HAP-1 (cell line): ENCODE measurements at places on chromosomes 3 and 15.
A peak's percentile ranks its signal among the peaks of the same experiment; 100 is the strongest.

- DNase-seq, result peak; percentile 94
Observed at GRCh38 chr3:155015776-155016436, 64.2 kb upstream of the MME start.

- DNase-seq, result no peak
Observed at GRCh38 chr15:22961762-22962161, 18.4 kb downstream of the CYFIP1 start.

GRCh38 chr15:70817266-70817665, 36.7 kb downstream of the LARP6 start:
- no peak for DNase-seq

DNA sequence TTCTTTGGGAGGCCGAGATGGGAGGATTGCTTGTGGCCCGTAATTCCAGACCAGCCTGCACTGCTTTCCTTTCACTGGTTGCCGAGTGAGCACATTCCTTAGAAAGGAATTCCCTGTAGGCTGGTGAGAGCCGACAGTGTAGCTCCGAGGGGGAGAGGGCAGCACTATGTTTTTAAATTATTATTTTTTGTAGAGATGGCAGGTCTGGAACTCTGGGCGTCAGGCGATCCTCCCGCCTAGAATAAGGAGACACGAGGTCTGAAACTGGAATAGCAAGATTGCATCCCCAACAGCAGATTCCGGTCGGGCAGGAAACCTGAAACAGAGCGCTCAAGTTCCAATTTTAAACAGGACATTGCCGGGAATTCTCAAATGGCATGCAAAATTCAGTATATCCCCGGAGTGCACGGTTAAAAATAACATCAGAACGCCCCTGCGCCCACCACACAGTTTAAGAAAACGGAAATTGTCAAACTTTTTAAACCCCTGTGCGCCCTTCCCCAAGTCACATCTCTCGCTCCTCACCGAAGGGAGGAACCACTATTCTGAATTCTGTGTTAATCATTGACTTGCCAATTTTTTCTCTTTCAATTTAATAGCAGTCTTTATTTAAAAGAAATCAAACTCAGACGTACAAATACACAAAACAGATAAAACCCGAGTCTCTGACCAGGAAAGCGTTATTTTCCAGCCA, 643 bp upstream of the RNU5B-1 start:
- peak; percentile 84 for DNase-seq

DNA sequence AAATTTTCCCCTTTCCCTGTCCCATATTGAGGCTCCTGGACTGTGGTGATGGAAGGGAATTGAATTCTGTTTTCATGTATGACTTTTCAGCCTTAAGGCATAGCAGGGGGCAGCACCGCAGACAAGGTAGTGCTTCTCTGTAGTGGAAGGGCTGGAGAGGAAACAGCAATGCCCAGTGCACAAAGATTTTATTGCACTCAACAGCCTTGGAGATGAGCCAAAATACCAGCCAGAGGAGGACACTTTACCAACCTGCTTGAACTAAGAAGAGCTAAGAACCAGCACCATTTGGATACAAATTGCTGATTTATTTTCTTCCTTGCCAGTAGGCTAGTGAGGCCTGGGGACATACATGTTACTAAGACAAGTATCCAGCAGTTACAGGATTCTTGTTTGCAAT, 98.7 kb downstream of the KCNMB2 start:
- DNase-seq, result no peak

GRCh38 chr15:95291898-95292472, 1038.5 kb upstream of the NR2F2 start:
- peak; percentile 30 for DNase-seq

DNA sequence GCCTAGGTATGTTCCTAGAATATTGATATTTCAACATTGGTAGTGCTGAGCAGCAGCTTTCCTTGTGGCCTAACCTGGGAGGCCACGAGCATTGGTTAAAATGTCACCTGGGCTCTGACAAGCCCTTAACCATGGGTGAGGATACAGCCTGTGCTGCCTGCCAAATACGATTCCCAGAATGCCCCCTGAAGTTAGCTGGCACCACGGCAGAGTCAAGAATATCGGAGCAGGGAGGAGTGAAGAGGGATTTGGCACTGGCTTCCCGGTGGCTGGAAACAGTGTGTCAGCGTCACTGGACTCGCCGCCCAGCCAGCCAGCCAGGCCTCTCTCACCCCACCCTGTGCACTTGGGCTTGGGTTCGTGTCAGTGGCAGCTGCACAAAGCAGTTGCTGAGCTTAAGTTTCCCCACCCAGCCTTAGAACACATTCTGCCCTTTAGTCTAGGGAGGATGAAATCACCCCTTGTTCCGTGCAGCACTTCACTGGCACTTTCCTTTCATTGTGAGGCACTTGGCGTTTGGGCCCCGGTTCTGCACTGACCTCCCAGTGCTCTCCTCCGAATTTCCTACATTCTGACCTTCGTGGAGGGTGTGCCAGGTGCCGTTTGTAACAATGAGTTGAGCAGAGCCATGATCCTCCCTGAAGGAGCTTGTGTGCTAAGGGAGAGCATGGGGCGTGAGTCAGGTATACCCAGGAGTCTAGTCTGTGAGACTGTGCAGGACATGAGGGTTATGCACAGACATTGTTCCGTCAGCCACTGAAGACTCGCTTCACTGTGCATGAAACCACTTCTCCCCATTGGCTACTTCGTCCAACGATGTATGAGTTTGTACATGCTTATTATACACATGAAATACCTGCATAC, 152.8 kb upstream of the BHLHE40 start:
- DNase-seq, result no peak

DNA sequence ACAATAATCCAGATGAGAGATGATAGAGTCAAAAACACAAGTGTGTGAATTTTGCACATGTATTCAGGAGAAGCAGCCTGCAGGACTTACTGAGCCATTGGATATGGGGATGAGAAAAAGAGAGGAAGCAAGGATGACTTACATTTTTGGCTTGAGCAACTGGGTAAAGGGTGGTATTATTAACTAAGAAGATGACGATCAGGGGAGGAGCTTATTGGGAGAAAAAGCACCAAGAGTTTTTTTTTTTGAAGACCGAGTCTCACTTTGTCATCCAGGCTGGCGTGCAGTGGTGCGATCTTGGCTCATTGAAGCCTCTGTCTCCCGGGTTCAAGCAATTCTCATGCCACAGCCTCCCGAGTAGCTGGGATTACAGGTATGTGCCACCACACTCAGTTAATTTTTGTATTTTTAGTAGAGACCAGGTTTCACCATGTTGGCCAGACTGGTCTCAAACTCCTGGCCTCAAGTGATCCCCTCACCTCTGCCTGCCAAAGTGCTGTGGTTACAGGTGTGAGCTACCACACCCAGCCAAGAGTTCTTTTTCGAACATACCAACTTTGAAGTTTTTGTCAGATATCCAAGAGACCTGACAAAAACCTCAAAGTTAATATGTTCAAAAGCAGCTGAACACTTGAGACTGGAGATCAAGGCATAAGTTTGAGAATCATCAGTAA, 14.8 kb upstream of the SH3BP5 start:
- no peak for DNase-seq

DNA sequence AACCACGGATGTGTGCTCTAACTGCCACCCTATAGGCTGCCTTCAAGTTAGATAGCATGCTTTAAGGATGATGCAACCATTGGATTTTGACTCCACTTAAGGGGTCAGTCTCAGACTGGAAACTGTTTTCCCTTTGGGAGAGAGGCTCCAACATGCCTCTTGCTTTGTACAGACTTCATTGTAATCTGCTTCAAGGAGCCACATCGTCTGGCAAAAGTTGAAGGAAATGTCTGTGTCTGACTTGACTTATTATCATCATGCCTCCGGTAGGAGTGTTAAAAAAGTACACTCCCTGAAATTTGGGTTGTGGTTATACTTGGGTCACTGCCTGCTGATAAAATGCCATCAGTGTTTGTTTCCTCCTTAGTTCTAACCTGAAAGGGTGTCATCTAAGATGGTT, 245.4 kb upstream of the CDIN1 start:
- no peak for DNase-seq

GRCh38 chr3:71002298-71002697, 581.2 kb downstream of the FOXP1 start:
- no peak for DNase-seq

DNA sequence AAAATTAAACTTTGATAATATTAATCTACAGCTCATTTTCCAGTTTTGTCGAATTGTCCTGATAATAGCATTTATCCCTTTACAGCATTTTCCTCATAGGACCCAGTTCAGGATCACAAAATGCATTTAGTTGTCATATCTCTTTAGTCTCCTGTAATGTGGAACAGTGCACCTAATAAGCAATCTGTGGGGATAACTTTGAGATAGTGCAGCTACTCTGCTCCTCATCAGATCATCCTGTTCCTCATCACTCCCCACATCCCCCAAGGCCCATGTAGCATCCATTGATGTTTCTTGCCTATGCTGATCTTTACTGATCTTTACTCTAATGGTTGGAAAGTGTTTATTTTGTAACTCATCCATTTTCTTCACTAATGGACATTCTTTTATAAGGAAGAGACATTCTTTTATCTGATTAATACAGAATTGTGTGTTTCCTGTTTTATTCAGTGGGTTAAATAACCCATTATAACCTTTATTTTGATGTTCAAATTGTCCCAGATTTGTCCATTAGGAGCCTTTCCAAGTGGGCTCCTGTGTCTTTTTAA, 7.5 kb downstream of the RNF111 start:
- DNase-seq, result no peak

DNA sequence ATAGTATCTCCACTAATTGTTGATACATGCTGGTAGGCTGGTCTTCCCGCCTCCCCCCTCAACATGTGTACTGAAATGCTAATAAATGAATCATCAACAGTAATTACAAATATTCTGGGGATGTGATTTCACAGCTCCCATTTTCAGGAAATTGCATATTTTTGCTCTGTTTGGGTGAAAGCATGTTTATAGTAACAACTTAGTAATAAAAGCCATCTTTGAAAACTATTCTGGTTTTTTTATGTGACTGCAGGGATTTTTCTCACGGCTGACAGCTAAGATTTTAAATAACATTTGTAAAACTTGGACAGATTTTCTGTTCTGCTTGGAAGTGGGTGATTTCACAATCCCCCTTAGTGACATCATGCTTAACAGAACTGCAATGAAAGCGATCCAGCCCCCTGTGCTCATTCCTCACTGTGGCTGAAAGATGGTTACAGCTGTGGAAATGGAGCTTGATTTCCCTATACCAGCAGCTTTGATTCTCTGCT, 25.6 kb upstream of the FAM174B start:
- DNase-seq, result no peak

DNA sequence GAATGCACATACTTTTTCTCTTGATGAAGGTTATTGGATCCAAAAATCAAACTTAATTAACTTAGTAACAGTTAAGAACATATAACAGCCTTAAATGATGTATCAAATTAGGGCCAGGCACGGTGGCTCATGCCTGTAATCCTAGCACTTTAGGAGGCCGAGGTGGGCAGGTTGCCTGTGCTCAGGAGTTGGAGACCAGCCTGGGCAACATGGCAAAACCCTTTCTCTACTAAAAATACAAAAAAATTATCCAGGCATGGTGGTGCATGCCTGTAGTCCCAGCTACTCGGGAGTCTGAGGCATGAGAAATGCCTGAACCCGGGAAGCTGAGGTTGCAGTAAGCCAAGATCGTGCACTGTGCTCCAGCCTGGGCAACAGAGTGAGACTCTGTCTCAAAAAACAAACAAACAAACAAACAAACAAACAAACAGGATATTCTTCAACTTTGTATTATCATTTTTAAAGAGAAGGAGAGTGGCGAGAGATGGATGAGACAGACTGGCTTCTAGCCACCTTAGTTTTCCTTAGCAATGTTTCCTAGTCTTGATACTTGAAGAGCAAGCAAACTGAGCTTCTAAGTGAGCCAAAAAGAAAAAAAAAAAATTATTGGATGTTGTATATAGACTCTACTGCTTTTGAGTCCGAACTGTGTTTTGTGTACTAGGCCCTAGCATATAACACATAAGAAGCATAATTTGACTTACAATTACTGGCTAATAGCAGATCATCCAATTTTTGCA, 13.8 kb downstream of the SPRED1 start:
- no peak for DNase-seq

DNA sequence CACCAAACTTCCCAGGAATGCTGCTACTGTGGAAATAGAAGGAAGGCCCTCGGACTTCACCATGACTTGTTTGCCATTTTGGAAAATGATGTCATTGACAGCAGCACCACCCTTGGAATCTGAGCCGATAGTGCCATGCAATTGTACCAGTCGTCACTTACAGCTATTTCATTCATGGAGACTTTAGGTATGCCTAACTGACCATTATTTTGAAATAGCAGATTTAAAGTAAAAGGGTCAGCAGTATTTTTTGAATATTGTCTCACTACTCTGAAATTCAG, 66.0 kb upstream of the ARL8B start:
- no peak for DNase-seq

DNA sequence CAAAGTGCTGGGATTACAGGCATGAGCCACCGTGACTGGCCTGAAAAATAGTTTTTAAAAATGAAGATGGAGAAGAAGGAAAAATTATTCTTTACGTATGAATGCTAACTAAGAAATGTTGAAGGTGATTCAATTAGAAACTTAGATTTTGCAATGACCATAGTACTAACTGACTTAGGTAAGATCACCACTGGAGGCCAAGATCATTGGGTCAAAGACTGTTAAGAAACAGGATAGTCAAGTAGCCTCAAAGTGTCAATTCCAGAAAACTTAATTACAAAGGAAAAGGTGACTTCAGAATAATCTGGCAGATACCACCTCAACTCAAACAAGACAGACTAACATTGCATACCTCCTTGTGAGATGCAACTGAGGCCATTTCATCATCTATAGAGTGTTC, 119.3 kb downstream of the FRMD4B start:
- DNase-seq, result no peak

GRCh38 chr15:58384667-58385066, 47.1 kb upstream of the LIPC start:
- DNase-seq, result no peak

DNA sequence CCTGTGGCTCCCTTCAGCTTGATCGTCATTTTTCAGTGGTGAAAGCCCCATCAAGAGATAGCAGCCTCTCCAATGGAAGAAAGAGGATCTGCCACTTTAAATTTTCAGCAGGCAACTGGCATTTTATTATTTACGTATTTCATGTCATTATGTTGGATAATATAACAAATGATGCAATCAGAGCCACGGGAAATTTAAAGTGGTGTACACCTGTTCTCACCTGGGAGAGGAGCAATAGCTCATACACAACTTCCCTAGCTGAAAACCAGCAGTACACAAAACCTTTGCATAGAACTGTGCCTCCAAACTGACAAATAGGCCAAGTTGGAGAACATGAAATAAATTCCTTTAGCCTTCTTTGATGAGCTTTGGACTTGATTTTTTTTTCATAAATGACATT, 136.9 kb downstream of the SATB1 start:
- DNase-seq, result no peak

GRCh38 chr3:171763392-171763791, 46.9 kb downstream of the PLD1 start:
- no peak for DNase-seq

DNA sequence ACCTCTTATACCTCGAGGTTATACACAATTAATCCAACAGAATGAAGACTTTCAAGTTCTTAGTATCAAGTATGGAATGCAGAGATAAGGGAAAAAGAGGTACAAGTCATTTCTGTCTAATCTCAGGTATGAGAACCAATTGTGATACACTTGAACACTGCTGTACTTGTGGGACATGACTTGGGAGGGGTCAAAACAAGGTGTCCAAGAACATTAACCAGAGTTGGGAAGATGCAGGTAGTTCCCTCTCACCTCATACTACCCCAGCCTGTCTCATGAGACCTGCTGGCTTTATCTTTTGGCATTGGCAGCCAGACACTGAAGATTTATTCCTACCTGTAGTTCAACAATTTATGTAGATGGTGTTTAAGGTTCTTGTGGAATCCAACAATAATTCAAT, 209.7 kb downstream of the NR1D2 start:
- DNase-seq, result no peak

- no peak for DNase-seq
Observed at GRCh38 chr3:70999730-71000129, 583.8 kb downstream of the FOXP1 start.
